ENCODE measurements at places on chromosomes 12 and 14. TPM values are rescaled to one million over a fixed set of nuclear protein-coding genes. Genes with fewer than 3 reads are reported as not detected.

GRCh38 chr12:128298091-128298748 lies 31.2 kb downstream of the TMEM132C start:
- DNase-seq = no peak

DNA sequence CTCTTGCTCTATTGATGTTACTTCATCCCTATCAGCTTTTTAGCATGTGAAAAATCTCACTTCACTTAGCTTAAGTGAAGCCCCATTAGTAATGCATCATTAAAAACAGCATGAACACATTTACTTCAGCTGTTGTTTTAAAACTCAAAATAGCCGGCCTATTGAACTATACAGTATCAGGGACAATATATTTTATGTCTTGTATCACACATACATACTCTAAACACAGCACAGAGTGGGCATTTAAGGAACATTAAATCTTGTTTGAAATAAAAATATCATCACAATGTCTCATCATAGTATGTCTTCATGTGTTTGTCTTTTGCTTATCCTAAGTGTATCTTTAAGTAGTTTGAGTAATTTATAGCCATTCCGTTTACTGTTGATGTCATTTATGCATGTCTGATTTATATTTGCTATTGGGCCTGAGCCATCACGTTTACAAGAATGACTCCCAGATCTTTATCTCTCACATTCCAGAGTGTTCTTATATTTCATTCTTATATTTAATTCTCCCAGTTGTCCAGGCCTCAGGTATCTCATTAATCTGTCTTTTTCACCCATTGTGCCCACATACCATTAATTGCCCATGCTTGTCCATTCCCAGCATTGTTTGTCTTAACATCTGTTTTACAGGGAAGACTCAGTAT lies 57.5 kb downstream of the ARHGAP5 start:
- no peak for DNase-seq

- DNase-seq = peak; percentile 97
These were observed 183.1 kb downstream of the TMTC3 start for GRCh38 chr12:88325076-88325815.

DNA sequence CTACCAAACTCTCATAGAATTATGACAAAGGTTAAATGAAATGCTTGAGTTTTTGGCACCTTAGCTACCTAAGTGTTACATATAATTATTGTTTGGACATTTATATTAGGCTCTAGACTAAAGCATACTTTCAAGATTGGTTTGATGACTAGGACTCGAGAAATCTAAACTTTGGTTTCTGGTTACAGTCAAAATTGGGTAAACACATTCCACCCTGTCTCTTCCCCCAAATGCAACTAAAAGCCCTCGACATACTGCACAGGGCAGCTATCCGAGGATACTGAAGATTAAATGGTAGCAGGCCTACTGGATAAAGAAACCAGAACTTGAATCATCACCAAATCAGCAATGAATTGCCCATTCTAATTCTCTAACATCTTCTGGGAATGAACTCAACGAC lies 369.1 kb downstream of the PRKD1 start:
- no peak for DNase-seq

- DNase-seq = peak; percentile 40
These were observed at the start of gene FLRT2 for GRCh38 chr14:85529803-85530574. Gene FLRT2, plus strand, starts transcription at chr14:85530144. Its CDS starts 91,371 bp downstream, at chr14:85621515.

Gene TNFRSF1A
- 209 TPM for total RNA-seq

Measured in HT1080 (cell line).